ENCODE measurements at places on chromosomes 4 and X.

- no peak for DNase-seq
Measured at GRCh38 chrX:97639526-97639925, 755.8 kb downstream of the RPA4 start.

GRCh38 chrX:138006180-138006579 is 440.3 kb downstream of the ZIC3 start:
- DNase-seq, result no peak

DNA sequence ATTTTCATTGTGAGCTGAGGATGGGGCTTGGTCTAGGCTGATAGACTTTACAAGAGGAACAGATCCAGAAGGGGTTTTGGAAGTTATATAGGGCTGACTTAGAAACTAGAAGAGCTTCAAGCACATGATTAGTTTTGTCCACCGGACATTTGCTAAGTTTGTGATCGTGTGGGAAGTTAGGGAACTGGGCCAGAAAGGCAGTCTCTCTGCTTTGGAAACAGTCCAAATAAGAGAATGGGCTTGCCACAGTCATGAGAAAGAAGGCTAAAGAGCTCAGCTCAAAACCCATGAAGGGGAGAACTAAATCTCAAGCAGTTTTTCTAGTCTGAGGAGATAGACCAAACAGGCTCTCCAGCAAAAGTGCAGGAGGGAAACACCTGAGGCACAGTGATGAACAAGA is 67.8 kb downstream of the ZNF674 start:
- no peak for DNase-seq

DNA sequence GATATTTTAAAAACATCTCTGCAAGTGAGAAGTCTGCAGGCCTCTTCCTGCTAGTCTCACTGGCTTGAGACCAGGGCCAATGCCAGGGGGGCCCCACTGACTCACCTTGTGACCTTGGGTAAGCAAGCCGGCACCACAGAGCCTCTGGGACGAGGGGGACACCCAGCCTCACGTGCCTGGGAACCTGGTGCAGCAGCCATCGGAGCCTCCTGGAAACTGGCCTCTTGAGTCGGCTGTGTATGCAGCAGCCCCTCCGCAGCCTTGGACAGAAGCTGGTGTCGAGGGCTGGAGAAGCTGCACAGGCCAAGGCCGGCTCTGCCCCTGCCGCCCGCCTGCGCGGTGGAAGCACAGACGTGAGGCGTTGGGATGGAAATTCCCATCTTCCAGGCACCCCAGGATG is 8.7 kb downstream of the TADA2B start:
- no peak for DNase-seq

GRCh38 chr4:16290681-16291420 is 64.6 kb upstream of the TAPT1 start:
- DNase-seq, result no peak

DNA sequence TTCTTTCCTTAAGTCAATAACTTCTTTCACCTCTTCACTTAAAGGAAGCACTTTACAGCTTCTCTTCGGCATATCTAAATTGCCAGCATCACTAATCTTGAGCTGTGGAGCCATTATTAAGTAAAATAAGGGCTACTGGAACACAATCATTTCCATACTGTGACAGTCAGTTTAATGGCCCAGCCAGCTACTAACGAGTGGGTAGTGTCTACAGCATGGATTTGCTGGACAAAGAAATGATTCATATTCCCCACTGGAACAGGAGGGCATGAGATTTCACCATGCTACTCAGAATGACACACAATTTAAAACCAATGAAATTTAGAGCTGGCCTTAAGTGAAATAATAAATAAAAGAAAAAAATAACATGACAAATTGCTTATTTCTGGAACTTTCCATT is 72.1 kb downstream of the DDIT4L start:
- no peak for DNase-seq
